RWPE1 (cell line): ENCODE measurements at places on chromosomes 12 and 14.

DNA sequence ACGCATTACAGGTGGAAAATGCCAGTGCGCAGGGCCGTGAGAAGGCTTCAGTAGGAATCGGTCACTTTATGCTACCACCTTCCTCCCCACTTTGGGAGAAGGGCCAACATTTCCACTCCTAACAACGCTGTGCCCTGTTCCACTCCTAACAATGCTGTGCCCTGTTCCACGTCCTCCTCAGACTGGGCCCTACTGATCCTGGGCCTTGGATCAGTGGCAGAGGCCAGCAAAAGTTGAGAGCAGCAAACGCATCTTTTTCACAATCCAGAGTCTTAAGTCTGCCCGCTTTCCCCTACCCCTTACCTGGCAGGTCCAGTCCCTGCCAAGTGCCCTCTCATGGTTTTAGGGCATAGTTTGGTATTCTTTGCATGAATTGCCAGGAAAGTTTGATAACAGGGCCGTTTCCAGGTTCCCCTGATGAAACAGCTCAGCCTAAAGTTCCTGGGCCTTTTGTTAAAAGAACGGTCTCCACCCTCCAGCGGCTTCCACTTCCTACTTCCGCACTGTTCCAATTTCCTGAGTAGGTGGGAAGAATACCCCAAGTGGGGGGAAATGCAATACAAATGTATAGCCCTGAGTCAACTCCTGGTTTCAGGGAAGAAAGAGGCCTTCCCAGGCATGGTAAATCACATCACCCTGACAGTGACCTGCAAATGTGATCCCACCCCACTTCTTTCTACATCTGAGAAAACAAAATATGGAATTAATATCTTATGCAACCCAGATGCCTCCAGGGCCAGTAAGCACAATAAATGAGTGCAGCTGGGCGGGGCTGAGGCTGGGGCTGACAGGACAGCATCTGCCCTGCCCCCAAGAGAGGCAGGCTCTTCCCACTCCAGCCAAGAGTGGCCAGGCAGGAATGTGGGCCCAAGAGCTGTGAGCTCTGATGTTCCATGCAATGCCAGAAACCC is 15.0 kb downstream of the KCTD10 start:
- peak; percentile 93 for DNase-seq

GRCh38 chr14:22797017-22797917 is 18.0 kb downstream of the SLC7A7 start:
- DNase-seq: no peak

GRCh38 chr14:64824471-64824870 is 55.2 kb downstream of the SPTB start:
- no peak for DNase-seq

DNA sequence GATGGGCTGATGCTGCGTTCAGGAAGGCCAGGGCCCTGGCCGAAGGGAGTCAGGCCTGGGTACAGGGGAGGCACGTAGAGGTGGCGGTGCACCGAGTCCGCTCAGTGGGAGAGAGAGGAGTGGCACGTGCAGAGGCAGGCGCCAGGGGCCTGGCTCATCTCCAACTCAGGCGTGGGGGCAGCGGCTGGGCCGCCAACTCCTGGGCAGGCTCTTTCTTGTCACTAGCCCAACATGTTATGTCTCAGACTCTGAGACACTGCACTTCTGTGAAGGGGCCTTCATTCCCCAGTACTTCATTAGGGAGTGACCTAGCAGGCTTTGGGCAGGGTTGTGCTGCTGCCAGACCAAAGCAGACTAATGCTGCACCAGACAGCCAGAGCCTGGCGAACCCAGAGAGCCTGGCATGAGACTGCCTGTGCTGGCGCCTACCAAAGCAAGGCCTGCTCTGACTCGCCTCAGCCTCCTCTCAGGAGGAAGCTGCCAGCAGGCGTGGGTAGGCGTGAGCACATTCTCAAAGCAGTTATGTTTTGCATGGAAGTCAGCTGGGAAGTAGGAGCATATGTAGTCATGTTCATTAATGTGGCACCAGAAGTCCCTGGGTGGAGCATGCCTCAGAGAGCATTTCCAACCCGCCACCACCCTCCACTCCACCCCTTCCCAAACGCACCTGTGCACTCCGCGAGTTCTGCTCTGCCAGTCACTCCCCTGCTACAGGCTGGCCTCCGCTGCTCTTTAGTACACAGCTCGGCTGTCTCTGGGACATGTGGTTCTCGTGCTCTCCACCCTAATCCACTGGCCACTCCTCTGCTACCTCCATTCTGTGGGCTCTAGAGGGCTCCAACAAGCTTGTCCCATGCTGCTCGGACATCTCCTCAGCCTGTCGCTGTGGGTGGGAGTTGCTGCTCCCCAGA is 9.7 kb downstream of the CKB start:
- peak; percentile 92 for DNase-seq

- DNase-seq: no peak
Observed at GRCh38 chr14:58701156-58701555, 63.4 kb downstream of the DACT1 start.

GRCh38 chr12:47160316-47161244 is 80.8 kb upstream of the AMIGO2 start:
- DNase-seq: no peak

DNA sequence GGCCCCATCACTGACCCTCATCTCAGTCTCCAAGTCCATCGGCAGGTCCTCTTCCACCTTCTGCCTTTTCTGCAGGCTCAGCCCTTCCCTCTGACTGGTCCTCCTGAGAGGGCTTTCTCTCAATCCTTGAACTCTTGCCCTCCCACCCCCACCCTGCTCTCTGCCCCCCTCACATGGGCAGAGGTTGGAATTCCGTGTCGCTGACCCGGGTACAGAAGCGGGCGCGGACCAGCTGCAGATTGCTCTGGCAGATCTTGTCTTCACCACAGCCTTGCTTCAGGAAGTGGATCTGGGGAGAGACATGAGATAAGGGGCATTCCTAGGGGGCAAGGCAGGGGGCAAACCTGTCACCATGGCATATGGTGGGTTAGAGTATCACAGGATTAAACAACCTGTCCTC is 12.4 kb downstream of the ITGA7 start:
- DNase-seq: no peak

- DNase-seq: no peak
Observed at GRCh38 chr12:21459474-21459873, 22.0 kb downstream of the PYROXD1 start.

DNA sequence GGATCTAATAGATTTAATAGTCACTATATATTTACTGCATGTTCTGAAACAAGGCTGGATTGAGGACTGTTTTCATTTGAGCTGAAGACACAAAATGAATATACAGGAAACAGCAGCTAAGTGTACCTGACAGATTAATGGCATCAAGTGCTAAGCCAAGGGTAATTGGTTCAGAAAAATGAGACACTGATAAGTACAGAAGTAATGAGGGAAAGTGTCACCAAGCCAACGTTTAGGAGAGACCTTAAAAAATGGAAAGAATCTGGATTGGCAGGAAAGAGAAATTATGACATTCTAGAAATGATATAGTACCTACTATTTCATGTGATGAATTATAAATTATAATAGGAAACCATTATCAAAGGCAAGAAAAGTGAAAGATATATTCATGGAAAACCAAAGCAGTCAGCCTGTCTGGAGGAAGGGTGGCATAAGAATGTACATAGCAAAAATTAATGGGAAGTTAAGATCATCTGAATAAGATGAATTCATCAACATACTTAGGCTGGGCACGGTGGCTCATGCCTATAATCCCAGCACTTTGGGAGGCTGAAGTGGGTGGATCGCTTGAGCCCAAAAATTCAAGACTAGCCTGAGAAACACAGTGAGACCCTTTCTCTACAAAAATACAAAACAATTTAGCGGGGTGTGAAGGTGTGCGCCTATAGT is 21.0 kb upstream of the DUSP16 start:
- no peak for DNase-seq

GRCh38 chr12:99334285-99335056 is 313.1 kb upstream of the GARIN6 start:
- DNase-seq: no peak

GRCh38 chr12:55842681-55843429 is at the start of gene MMP19:
Gene MMP19 (minus strand): TSS chr12:55842936. CDS start chr12:55842830, 106 bp downstream.
- peak; percentile 68 for DNase-seq

DNA sequence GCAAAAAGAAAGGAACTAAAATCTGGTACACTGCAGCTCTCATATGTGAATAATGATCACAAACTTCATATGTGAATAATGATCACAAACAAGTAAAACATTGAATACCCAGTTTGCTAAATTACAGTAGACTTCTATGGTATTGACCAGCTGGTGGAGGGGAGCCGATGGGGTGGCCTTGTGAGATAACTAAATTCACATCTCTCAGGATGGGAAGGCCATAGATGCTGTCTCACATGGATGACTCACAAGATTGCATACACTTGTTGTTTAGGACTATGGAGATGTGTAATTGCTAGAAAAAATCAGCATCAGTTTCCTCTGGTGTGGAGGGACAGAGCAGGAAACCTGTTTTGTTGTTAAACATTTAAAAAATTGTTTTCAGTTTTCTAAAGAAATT is 49.2 kb downstream of the ACACB start:
- DNase-seq: no peak

GRCh38 chr12:111429828-111430432 is 24.2 kb downstream of the SH2B3 start:
- DNase-seq: no peak

- no peak for DNase-seq
Observed at GRCh38 chr14:93045965-93046704, 69.6 kb downstream of the ITPK1 start.

- DNase-seq: no peak
Observed at GRCh38 chr12:127060310-127060847, 1206.6 kb upstream of the TMEM132C start.

DNA sequence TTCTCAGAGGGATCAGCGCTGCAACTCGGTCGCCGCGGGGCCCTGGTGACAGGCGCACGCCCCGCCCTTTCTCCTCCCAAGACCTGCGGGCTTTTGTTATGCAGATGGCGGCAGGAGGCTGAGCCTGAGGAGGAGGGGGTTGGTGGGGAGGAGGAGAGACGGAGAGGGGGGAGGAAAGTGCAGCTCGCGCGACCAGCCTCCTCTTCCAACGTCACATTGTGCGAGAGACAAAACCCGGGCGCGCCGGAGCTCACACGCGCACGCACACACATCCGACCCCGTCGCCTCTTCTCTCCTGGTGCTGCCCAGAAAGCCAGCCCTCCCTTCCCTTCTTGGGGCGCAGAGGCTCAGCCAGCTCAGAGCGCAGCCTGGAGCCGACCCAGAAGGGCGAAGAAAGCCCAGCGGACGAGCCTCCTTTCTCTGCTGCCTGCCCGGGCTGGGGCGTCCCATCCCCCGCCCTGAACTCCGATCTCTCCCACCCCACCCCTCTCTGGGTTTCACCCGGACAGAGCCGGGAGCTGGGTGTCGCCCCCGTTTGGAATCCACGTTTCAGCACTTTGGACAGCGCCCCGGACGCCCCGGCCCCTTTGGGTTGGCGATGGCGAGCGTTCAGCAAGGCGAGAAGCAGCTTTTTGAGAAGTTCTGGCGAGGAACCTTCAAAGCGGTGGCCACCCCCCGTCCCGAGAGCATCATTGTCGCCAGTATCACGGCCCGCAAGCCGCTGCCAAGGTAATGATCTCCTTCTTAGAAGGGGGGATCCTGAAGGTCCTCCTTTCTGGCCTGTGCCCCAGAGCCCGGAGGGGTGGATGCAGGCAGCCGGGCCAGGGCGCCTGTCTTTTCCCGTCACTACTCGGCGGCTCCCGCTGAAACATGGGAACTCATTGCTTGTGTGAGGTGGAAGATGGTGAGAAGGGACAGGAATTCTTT is at the start of gene SRRM4:
Gene SRRM4, plus strand, starts transcription at position 257 of the 927 bp plus-strand sequence. Its CDS starts 342 bp downstream, at position 599.
- peak; percentile 20 for DNase-seq

GRCh38 chr12:18327036-18327435 is 65.7 kb downstream of the PIK3C2G start:
- no peak for DNase-seq

DNA sequence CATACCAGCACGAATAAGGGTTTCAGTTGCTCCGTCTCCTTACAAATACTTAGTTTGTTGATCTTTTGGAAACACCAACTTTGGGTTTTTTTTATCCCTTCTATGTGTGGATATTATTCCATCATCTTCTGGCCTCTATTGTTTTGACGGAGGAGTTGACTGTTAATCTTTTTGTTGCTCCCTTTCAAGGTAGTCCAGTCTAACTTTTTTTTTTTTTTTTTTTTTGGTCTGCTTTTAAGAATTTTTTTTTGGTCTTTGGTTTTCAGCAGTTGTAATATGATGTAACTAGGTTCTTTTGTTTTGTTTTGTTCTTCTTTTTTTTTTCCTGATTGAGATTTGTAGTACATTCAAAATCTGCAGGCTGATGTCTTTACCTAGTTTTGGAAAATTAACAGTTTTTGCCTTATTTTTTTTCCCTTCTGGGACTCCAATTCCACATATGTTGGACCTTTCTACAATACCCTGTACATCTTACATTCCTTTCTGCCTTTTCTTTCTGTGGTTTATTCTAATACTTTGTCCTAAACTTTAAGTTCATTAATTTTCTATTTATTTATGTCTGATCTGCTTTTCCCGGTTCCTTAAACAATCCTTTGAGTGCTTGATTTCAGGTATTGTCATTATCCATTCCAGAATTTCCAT is 54.9 kb downstream of the DNAH10 start:
- DNase-seq: no peak

DNA sequence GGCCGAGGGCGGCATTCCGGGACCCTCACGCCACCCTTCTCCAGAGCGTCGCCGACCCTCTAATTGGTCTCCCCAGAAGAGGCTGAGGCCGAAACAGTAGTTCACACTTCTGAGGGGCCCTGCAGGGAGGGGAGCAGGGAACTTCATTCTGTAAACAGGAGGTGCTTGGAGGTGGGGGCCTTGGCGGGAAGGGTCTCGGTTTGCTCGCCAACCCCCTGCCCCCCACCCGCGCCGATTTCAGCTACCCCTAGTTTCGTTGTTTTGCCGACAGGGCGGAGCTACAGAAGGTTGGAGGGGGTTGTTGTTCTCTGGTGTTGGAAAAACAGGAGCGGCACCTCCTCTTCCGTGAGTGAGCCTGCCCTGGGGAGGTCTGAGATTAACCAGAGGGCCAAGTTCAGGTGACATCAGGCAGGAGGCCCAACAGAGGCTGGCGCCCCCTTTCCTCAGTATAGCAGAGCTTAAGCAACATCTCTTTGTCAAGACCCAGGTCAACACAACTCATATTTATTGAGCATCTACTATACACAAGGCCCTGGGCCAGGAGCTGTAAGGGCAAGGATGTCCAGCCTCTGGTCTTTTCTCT is 682 bp downstream of the ERBB3 start:
- no peak for DNase-seq

- DNase-seq: peak; percentile 80
Observed at GRCh38 chr12:110744601-110745264, 2.0 kb upstream of the PPP1CC start.

DNA sequence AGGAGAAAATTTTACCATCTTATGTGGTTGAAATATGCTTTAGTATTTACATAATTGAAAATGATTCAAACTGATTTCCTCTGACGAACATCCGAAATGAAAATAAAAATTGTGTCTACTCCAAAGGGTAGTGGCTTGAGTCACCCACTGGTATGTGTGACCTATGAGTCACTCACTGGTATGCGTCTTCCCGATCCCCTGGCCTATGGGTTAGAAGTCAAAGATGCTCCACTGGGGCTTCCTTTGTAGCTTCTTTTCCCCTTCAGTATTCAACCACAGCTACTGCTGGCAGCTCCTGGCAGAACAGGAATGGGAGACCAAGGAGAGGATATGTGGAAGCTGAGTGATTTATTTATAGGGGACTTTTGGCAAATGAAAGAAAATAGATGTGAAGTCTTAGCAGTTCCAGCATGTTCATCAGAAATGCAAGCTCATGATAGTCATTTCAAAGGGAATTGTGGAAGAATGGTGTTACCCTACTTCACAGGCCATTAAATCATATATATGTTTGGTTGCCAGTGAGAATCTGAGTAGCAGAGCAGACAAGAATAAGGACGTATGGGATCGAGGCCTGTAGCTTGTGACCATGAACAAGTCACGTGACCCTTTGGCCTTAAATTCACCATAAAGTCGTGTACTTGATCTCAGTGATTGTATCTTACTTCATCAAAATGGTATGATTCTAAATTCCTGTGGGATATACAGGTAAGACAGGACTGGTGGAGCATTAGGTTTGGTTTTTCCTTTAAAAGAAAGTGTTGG is 108.3 kb downstream of the CRADD start:
- DNase-seq: peak; percentile 92
